Left lung (tissue), 14 donors: ENCODE measurements at places on chromosomes 13 and 19.

DNA sequence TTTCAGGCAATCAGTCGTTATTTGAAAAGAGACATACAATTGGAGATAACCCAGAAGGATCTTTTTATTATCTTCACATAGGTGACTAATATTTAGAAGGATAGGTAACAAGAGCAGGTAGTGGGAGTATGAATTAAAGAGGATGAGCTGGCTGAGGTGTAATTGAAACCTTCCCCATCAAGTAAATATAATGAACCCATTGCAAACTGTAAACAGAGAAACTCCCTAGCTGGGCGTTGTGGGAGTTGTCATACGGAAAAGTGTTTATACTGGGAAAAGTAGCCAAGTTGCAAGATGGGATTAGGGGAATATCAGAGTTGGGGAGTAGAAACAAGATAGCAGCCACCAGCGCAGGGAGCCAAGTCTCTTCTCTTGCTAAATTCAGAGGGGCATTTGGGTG is 448.4 kb downstream of the COG6 start:
- no peak overlapping the region for H3K27ac ChIP-seq
- no peaks in the 10 kb centered on the region for H3K27me3 ChIP-seq
- no peaks in the 10 kb centered on the region for H3K4me1 ChIP-seq
- DNase-seq = no peak
- no peaks in the 10 kb centered on the region for H3K36me3 ChIP-seq
- H3K4me3 ChIP-seq = no peak overlapping the region

DNA sequence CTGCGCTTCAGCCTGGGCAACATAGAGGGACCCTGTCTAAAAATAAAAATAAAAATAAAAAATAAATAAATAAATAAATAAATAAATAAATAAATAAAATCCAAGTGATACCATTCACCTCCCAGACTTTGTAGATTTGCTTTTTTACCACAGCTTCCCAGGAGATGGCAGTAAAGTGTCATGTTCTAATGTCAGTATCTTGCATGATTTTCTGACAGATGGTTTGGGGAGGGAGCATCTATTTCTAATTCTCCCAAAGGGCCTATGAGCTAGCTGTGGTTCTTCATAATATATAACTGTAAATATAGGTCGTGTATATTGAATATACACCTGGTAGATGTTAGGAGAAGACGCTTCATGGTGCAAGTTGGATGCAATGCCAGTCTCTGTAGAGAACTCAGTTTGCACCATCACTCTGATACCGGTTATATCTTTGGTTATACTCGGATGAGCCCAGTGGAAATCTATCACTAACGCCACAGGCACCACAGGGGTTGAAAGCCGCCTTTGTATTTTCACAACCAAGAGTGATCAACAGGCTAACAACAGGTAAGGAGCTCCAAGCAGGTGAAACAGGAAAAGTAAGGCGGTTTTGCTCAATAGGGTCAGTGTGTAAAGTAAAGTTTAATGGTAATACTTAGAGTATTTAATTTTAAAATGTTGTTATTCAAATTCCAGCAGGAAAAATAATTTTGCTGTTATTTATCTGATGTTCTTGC is 13.9 kb downstream of the APLP1 start:
- H3K4me3 ChIP-seq = no peak overlapping the region
- peaks cover 26% of the 10 kb centered on the region for H3K27me3 ChIP-seq

GRCh38 chr13:93561576-93562225 is 335.1 kb downstream of the GPC6 start:
- DNase-seq = no peak
- H3K36me3 ChIP-seq = no peaks in the 10 kb centered on the region
- no peak overlapping the region for H3K4me3 ChIP-seq
- no peak overlapping the region for H3K27ac ChIP-seq

GRCh38 chr13:19604306-19604705 is 29.2 kb upstream of the MPHOSPH8 start:
- H3K4me1 ChIP-seq = no peaks in the 10 kb centered on the region
- DNase-seq = no peak
- H3K27me3 ChIP-seq = peaks cover 46% of the 10 kb centered on the region

GRCh38 chr19:10389863-10390262 is 9.5 kb upstream of the TYK2 start:
- DNase-seq = no peak
- H3K4me1 ChIP-seq = peaks cover 5% of the 10 kb centered on the region
- H3K36me3 ChIP-seq = peaks cover 47% of the 10 kb centered on the region
- no peak overlapping the region for H3K4me3 ChIP-seq
- peak overlapping the region; percentile 8 for H3K27ac ChIP-seq

DNA sequence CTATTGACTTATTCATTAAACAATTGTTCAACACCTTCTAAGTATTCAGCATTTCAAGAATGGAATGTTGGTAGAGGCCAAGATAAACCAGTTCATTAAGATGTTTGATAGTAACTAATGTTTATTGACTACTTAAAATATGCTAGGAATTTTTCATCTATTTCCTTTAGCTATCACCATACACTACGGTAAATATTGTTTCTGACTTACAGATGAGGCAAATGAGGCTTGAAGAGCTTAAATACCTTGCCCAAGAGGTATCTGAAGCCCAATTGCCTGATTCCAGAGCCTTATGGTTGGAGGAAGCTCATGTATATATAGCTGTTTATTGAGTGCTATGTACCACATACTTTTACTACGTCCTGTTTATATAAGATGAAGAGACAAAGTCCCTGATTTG is 286.2 kb downstream of the NDFIP2 start:
- no peaks in the 10 kb centered on the region for H3K36me3 ChIP-seq
- no peak overlapping the region for H3K27ac ChIP-seq
- H3K4me3 ChIP-seq = no peak overlapping the region
- no peaks in the 10 kb centered on the region for H3K4me1 ChIP-seq
- DNase-seq = no peak
- H3K27me3 ChIP-seq = no peaks in the 10 kb centered on the region

- DNase-seq = no peak
- H3K36me3 ChIP-seq = no peaks in the 10 kb centered on the region
- H3K4me1 ChIP-seq = no peaks in the 10 kb centered on the region
- no peak overlapping the region for H3K27ac ChIP-seq
Observed at GRCh38 chr19:6577476-6578125, 13.3 kb downstream of the CD70 start.

DNA sequence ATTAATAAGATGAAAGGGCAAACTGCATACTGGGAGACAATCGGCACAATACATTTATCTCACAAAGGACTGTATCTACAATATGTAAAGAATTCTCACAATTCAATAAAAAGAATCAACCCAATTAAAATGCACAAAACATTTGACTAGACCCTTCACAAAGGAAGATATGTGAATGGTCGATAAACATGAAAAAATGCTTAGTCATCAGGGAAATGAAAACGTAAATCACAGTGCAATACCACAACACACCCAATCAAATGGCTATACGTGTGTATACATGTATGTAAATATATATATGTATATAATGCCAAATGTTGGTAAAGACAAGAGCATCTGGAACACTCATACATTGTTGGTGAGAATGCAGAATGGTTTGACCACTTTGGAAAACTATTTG is 21.9 kb upstream of the RFC3 start:
- H3K36me3 ChIP-seq = no peaks in the 10 kb centered on the region
- no peak for DNase-seq
- peaks cover 4% of the 10 kb centered on the region for H3K4me1 ChIP-seq
- no peak overlapping the region for H3K27ac ChIP-seq

GRCh38 chr19:12990853-12991252 is 4.4 kb upstream of the NFIX start:
- H3K4me3 ChIP-seq = no peak overlapping the region
- H3K36me3 ChIP-seq = no peaks in the 10 kb centered on the region
- peaks cover 8% of the 10 kb centered on the region for H3K27me3 ChIP-seq

DNA sequence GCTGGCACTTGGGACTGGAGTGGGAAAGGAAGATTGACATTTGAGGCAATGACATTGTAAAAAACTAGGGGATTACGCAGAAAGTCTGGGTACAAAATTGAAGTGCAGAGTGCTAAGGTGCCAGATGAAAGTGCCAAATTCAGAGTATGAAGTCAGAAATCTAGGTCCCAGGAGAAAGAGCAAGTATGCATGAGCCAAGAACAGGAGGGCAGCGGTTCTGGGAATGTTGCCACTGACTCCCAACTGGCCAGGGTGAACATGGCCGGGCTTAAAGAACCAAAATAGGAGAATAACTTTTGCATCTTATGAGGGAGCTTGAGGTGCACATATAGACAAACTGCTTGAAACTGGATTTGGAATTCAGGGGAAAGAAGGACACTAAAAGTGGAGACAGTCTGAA is 495.8 kb upstream of the KLF12 start:
- H3K27ac ChIP-seq = no peak overlapping the region
- no peaks in the 10 kb centered on the region for H3K4me1 ChIP-seq
- no peak overlapping the region for H3K4me3 ChIP-seq
- H3K36me3 ChIP-seq = no peaks in the 10 kb centered on the region
- H3K27me3 ChIP-seq = no peaks in the 10 kb centered on the region
- DNase-seq = no peak

GRCh38 chr13:64688893-64689677 is 2541.1 kb downstream of the PCDH9 start:
- DNase-seq = no peak
- no peaks in the 10 kb centered on the region for H3K4me1 ChIP-seq

GRCh38 chr13:98751861-98752466 is 508 bp downstream of the SLC15A1 start:
- H3K27me3 ChIP-seq = peaks cover 60% of the 10 kb centered on the region
- no peaks in the 10 kb centered on the region for H3K36me3 ChIP-seq
- no peak for DNase-seq
